ENCODE measurements at places on chromosomes 16 and 17. TPM values are rescaled to one million over a fixed set of nuclear protein-coding genes. Genes with fewer than 3 reads are reported as not detected.

The GRIN2C gene
- total RNA-seq: 0.13 TPM

The ASB16 gene
- total RNA-seq: 0.33 TPM

The NOXO1 gene
- not detected for total RNA-seq

The RHBDF1 gene
- total RNA-seq: 67.0 TPM

The SPATA32 gene
- not detected for total RNA-seq

The RASL10B gene
- 2.0 TPM for total RNA-seq

The SLC5A10 gene
- total RNA-seq: not detected

The PRAC1 gene
- total RNA-seq: not detected

The GPR179 gene
- total RNA-seq: 0.10 TPM

The CD300H gene
- not detected for total RNA-seq

The TMEM235 gene
- total RNA-seq: not detected

The KRTAP4-6 gene
- total RNA-seq: not detected

The TBC1D26 gene
- total RNA-seq: 0.39 TPM

The PRR35 gene
- not detected for total RNA-seq

The MYH2 gene
- total RNA-seq: not detected

The NPIPA7 gene
- total RNA-seq: 0.78 TPM

The RPRML gene
- total RNA-seq: not detected

The JPH3 gene
- 0.03 TPM for total RNA-seq

The RHBDF2 gene
- total RNA-seq: 9.2 TPM

The KLHL10 gene
- 0.20 TPM for total RNA-seq

The KRT14 gene
- total RNA-seq: 1.3 TPM

The PGS1 gene
- total RNA-seq: 31.8 TPM

The HP gene
- total RNA-seq: 0.20 TPM

The CLEC19A gene
- total RNA-seq: not detected

The CTRB2 gene
- not detected for total RNA-seq

The CSH1 gene
- not detected for total RNA-seq

The PPM1E gene
- total RNA-seq: 0.07 TPM

The SYNGR3 gene
- total RNA-seq: 4.0 TPM

The OTOP3 gene
- not detected for total RNA-seq

The CLEC18B gene
- total RNA-seq: 1.6 TPM

The KRTAP2-3 gene
- 0.56 TPM for total RNA-seq

The ROGDI gene
- total RNA-seq: 9.5 TPM

The CRLF3 gene
- total RNA-seq: 17.1 TPM

The ATXN2L gene
- 66.5 TPM for total RNA-seq

The ZNF48 gene
- total RNA-seq: 4.9 TPM

The CES5A gene
- not detected for total RNA-seq

The HES7 gene
- not detected for total RNA-seq

The USP43 gene
- total RNA-seq: not detected

The CRAMP1 gene
- total RNA-seq: 8.7 TPM

The DNAH2 gene
- 0.39 TPM for total RNA-seq

The BCL6B gene
- total RNA-seq: 0.20 TPM

The GGT6 gene
- total RNA-seq: not detected

The DNAJA2 gene
- total RNA-seq: 54.6 TPM

The VTN gene
- 3.4 TPM for total RNA-seq

The KRT28 gene
- total RNA-seq: not detected

The UTS2R gene
- total RNA-seq: not detected

The FN3K gene
- total RNA-seq: 14.3 TPM

The ADAD2 gene
- not detected for total RNA-seq

The QRICH2 gene
- total RNA-seq: 5.5 TPM

The PRCD gene
- total RNA-seq: 4.5 TPM

The FNDC8 gene
- total RNA-seq: not detected

The KRT40 gene
- total RNA-seq: not detected

The CCL11 gene
- total RNA-seq: not detected

The DPH1 gene
- 36.1 TPM for total RNA-seq
